ENCODE measurements at places on chromosomes 16 and 17.

- no peak for DNase-seq
Measured at GRCh38 chr17:18020971-18021370, 18.0 kb downstream of the ATPAF2 start.

GRCh38 chr16:81784072-81784795 lies 5.1 kb downstream of the PLCG2 start:
- DNase-seq = no peak

DNA sequence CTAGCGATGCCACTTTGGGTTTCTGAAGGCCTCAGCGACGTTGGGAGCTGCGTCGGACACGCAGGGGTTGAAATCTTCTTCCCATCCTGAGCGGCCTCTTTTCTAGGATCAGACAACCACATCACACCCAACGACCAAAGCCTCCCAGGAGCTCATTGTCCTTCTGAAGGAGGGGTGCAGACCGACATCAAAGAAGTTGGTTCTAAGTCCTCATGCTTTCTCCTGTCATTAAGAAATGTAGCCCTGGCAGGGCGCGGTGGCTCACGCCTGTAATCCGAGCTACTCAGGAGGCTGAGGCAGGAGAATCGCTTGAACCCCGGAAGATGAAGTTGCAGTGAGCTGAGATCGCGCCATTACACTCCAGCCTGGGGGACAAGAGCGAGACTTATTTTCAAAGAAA lies 1681.9 kb downstream of the TP53TG3F start:
- no peak for DNase-seq

DNA sequence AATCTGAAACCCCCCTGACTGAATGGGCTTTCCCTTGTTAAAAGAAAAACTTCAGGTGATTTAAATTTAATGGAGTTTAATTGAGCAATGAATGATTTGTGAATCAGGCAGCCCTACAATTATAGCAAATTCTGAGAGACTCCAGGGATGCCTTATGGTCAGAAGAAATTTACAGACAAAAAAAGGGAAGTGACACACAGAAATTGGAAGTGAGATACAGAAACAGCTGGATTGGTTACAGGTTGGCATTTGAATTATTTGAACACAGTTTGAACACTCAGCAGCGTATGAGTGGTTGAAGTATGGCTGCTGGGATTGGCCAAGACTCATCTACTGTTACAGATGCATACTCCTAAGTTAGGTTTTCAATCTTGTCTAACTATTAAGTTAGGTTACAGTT lies 19.0 kb upstream of the CPHXL start:
- no peak for DNase-seq

GRCh38 chr17:81277946-81278693 lies 17.0 kb downstream of the SLC38A10 start:
- DNase-seq = no peak

DNA sequence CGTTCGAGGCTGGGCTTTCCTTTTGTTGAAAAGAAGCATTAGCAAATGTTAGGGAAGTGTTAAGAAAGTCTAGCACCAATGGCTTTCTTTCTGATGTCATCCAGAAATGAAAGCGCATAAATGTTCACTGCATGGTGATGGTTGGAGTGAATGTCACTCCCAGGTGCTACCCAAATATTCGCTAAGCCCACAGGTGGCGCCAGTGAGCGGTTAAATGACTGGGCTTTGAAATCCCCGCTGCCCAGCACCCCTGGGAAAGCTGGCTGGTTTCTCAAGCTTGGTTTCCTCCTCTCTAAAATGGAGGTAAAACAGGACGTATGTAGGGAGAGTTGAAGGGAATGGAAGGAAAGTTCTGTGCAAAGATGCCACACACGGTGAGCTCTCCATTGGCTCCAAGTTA lies 104.4 kb downstream of the IRX5 start:
- DNase-seq = peak; percentile 57

DNA sequence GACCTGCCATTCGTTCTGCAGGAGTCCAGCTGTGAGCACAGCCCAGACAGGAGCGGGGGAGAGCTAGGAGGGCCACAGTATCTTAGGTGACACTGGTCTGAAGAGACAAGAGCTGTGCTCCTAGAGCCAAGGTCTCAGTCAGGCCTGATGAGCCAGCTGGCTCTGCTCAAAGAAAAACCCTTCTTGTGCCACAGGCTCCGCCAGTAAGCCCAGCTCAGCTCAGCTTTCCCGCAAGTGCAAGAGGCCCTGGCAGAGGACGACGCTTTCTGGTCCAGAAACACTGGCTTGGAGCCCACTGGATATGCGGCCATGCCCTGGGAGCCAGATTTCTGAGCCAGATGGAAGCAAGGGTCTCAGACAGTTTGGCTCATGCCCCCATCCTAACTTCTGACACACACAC lies 23.9 kb downstream of the PEMT start:
- DNase-seq = no peak

DNA sequence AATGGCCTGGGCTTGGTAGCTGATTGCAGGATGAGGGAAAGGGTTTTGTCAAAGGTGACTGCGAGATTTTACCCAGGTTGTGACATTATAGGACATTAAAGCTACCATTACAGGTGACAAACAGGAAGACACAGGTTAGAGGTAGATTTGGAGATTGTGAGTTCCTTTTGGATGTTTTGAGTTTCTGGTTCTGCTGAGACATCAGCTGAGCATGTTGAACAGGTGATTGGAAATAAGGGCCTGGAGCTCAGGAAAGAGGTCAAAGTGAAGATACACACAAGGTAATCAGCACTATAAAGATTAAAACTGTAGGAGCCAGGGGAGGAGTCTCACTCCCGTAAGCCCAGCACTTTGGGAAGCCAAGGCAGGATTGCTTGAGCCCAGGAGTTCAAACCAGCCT lies 6.0 kb downstream of the GSDMA start:
- no peak for DNase-seq

- no peak for DNase-seq
Measured at GRCh38 chr17:30788918-30789317, 35.6 kb downstream of the CRLF3 start.

GRCh38 chr17:56752263-56752836 lies 81.4 kb downstream of the C17orf67 start:
- no peak for DNase-seq

- no peak for DNase-seq
Measured at GRCh38 chr16:73053038-73053363, 5.1 kb upstream of the ZFHX3 start.

DNA sequence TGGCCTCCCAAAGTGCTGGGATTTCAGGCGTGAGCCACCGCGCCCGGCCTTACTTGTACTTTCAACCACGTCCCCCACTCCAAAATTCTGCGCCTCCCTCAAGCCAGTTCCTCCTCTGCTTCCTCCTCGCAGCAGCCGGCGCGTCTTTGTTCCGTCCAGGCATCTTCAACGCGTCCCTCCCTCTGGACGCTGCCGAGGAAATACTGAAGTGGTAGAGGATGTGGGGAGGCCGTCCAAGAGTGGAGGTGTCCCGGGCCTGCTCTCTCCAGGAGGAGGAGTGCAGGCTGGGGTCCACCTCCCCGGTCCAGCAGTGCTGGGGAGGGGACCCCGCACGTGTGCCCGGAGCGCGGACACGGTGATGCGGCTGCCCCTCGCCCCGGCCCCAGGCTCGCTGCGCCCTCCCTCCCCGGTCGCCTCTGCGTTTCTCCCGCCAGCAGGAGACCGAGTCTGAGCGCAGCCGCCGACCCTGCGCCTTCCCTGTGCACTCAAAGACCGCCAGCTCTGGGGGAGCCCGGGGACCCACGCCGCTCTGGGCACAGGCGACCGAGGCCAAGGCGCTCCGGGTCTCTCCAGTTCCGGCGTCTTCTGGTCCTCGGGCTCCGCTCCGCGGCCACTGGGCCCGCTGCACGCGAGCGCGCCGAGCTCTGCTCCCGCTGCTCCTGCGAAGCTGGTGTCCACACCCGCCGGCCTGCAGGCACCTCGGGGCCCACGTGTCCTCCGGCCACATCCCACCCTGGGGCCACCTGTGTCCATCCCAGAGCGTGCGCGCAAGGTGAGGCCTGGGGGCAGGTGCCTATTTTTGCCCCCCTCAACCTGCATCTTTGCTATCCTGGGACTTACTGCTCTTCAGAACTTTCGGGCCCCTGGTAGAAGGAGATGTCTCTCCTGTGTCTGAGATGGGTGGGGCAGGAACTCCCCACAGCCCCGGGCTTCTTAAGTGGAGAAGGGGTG lies 31.7 kb downstream of the OSBPL7 start:
- DNase-seq = peak; percentile 78

GRCh38 chr16:8167436-8167835 lies 422.9 kb downstream of the TMEM114 start:
- DNase-seq = no peak

DNA sequence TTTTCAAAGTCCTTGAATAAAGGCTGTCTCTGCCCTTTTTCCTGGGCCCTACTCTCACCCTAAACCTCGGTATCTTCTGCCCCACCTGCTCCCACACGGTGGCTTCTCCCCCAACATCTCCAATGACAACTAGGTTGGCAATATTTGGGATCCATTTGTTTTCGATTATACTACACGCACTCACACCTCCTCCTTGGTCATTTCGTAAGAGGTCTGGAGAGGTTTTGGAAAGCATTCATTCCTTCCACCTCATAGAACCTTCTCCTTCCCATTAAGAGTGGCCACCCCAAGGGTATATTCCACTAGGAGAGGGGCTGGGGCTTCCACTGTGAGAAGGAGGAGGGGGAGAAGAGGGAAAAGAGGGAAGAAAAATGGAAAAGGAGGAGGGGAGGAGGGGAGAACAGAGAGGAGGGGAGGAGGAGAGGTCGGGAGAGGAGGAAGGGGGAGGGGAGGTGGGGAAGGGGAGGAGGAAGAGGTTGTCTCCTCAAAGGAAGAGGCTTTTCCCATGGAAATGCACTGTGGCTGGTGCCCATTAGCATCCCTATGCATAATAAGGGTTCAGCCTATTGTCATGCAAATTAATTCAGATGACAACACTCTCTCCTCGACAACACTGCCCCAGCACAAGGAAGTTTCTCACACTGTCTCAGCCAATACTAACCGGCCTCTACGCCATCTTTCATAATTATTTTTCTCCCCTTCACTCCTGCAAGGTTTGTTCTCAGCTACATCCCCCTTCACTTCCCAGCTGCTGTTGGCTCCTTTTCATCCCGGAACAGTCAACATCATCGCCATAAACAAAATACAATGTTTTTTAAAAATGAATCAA lies 30.0 kb downstream of the SOX9 start:
- DNase-seq = no peak

DNA sequence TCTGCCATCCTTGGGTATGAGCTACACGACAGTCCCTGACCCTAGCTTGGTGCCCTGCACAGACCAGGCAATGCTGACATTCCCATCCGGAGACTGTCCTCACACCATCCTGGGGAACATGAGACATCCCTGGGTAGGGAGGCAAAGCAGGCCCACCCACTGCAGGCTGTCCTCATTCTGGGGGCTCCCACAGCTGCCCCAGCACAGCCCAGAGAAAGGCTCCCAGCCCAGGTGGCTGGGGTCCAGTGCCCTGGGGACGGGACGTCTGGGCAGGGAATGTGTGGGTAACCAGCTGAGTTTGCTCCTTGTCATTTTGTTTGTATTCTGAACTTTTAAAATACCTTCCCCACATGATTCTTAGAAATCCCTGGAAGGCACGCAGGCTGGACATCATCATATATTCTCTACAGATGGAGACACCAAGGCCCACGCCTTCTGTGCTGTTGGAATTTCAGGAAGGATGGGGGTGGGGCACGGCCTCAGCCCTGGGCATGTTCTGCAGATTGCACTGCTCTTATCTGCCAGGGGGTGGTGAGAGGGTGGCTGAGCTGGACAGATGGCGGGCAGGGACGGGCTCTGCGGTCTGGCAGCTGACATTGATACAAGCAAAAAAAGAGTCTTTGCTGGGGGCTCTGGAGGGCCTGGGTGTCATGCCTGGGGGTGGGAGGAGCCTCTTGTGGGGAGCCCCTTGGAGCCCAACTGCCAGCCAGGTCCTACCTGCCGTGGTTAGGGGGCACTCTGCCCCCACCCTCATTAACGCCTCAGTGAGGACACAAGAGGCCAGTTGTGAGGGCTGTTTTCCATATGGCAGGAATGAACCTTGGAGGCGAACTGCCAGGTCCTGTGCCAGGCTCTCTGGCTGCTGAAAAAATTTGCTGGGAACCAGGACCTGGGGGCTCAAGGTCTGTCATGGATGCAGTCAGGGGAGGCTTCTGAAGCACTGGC lies 28.4 kb downstream of the LRRC75A start:
- no peak for DNase-seq

DNA sequence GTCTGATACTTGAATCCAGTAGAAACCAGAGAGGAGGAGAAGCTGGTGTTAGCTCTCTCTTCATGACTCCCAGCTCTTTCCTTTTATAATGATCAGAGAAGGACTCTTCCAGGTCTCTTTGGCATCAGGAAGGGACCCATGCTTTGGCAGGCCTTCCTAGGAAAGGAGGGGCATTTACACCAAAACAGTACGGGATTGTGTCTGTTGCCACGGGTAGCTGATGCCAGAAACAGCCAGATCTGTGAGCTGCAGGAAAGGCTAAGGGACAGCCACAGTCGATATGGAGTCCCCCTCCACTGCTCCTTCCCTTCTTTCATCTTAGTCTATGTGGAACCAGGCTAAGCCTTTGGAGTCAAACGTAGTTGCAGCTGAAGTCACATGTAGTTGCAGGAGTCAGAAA lies 9.3 kb downstream of the CEP295NL start:
- no peak for DNase-seq

GRCh38 chr17:13785981-13786598 lies 184.4 kb upstream of the HS3ST3A1 start:
- DNase-seq = no peak

DNA sequence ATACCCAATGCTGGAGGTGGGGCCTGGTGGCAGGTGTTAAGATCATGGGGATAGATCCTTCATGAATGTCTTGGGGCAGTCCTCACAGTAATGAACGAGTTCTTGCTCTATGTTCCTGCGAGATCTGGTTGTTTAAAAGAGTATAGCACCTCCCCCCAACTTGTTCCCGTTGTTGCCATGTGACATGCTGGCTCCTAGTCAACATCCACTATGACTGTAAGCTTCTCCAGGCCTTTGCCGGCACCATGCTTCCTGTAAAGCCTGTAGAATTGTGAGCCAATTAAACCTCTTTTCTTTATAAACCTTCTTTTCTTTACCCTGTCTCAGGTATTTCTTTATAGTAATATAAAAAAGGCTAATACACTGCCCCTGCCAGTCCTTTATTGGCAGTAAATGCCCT lies 33.3 kb downstream of the RANBP10 start:
- DNase-seq = no peak

DNA sequence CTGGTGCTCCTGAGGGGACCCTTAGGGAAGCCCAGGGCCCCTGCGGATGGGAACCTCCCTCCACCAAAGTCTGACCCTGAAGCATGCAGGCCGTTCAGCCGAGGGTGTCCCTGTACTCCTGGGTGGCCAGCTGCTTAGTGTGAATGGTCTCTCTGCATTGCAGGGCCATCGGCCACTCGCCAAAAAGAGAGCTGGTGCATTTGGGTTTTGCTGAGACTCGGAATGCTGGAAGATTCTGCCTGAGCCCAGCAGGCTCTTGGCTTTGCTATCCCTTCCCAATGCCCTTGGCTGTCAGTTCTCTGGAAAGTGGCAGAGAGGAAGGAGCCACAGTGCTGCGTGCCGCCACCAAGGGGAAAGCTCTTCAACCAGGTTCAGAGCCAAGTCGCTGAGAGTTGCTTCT lies 2.8 kb downstream of the MEOX1 start:
- DNase-seq = no peak

Data from stimulated activated CD4-positive, alpha-beta T cell treated with anti-CD3 and anti-CD28 coated beads, Interleukin-15, amount 100 ng/mL, for 24 hours (primary cell).